ENCODE measurements at places on chromosomes 5 and 9. TPM values are rescaled to one million over a fixed set of nuclear protein-coding genes. Genes with fewer than 3 reads are reported as not detected.

Gene FREM1
- total RNA-seq = 27.7 TPM

Gene COL23A1
- 5.1 TPM for total RNA-seq

Gene WNT8A
- total RNA-seq = not detected

Gene NUTM2G
- total RNA-seq = 0.32 TPM

Gene KCNV2
- total RNA-seq = not detected

Gene IL31RA
- 0.44 TPM for total RNA-seq

Gene FBLL1
- 1.8 TPM for total RNA-seq

Gene MSX2
- 28.8 TPM for total RNA-seq

Gene C9orf50
- not detected for total RNA-seq

Gene SPATA31D4
- total RNA-seq = not detected

GRCh38 chr5:16819522-16820167 is 116.4 kb downstream of the MYO10 start:
- H3K36me3 ChIP-seq = no peaks in the 10 kb centered on the region
- H3K27ac ChIP-seq = peak overlapping the region; percentile 72
- no peaks in the 10 kb centered on the region for H3K27me3 ChIP-seq
- peaks cover 11% of the 10 kb centered on the region for H3K4me1 ChIP-seq
- no peak for DNase-seq

- no peak overlapping the region for H3K4me3 ChIP-seq
- H3K27ac ChIP-seq = no peak overlapping the region
- H3K36me3 ChIP-seq = no peaks in the 10 kb centered on the region
- no peaks in the 10 kb centered on the region for H3K27me3 ChIP-seq
- no peaks in the 10 kb centered on the region for H3K4me1 ChIP-seq
- DNase-seq = no peak
These were observed 1060.1 kb downstream of the PTPRD start for GRCh38 chr9:9552665-9553064.

GRCh38 chr5:150309101-150309885 is 6.6 kb upstream of the ARSI start:
- H3K4me1 ChIP-seq = peaks cover 3% of the 10 kb centered on the region
- no peak overlapping the region for H3K27ac ChIP-seq
- H3K4me3 ChIP-seq = no peak overlapping the region
- H3K27me3 ChIP-seq = no peaks in the 10 kb centered on the region

- no peaks in the 10 kb centered on the region for H3K4me1 ChIP-seq
- no peaks in the 10 kb centered on the region for H3K36me3 ChIP-seq
- no peak for DNase-seq
- H3K27ac ChIP-seq = no peak overlapping the region
- no peak overlapping the region for H3K4me3 ChIP-seq
These were observed 41.6 kb downstream of the TARS1 start for GRCh38 chr5:33482335-33482734.

- no peaks in the 10 kb centered on the region for H3K36me3 ChIP-seq
- no peaks in the 10 kb centered on the region for H3K27me3 ChIP-seq
- H3K27ac ChIP-seq = no peak overlapping the region
- no peak overlapping the region for H3K4me3 ChIP-seq
- no peaks in the 10 kb centered on the region for H3K4me1 ChIP-seq
These were observed 23.3 kb downstream of the FAM81B start for GRCh38 chr5:95414451-95414850.

GRCh38 chr5:38379350-38379937 is 121.1 kb downstream of the EGFLAM start:
- peaks cover 12% of the 10 kb centered on the region for H3K4me1 ChIP-seq
- H3K36me3 ChIP-seq = no peaks in the 10 kb centered on the region
- no peak overlapping the region for H3K27ac ChIP-seq
- H3K4me3 ChIP-seq = no peak overlapping the region

GRCh38 chr5:159135896-159136531 is 36.3 kb upstream of the EBF1 start:
- peak; percentile 11 for DNase-seq
- peaks cover 4% of the 10 kb centered on the region for H3K4me1 ChIP-seq
- no peak overlapping the region for H3K27ac ChIP-seq

GRCh38 chr5:19462019-19462418 is 526.0 kb downstream of the CDH18 start:
- no peak overlapping the region for H3K27ac ChIP-seq
- no peaks in the 10 kb centered on the region for H3K27me3 ChIP-seq
- H3K4me3 ChIP-seq = no peak overlapping the region
- no peaks in the 10 kb centered on the region for H3K36me3 ChIP-seq

DNA sequence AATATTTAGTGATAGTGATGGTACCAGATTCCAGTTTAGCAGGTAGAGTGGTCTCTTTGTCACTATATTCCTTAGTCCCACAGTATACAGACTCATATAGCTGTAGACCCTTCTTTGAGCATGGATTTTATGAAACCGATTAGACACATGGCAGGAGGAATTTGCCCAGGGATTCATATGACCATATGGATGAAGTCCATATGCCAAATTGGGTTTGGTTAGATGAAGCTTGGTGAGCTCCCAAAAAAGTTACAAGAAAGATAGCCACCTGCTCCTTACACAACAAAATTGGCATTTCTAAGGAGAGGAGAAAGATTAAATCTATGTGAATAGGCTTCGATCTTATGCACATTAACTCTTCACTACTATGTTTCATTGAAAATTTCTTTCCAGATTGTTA is 211.4 kb downstream of the CWC27 start:
- H3K4me3 ChIP-seq = no peak overlapping the region
- no peak for DNase-seq
- H3K27ac ChIP-seq = no peak overlapping the region
- no peaks in the 10 kb centered on the region for H3K4me1 ChIP-seq
- H3K36me3 ChIP-seq = no peaks in the 10 kb centered on the region

GRCh38 chr9:29773676-29774075 is 2200.4 kb upstream of the C9orf72 start:
- no peaks in the 10 kb centered on the region for H3K36me3 ChIP-seq
- H3K4me3 ChIP-seq = no peak overlapping the region
- no peaks in the 10 kb centered on the region for H3K27me3 ChIP-seq

- no peaks in the 10 kb centered on the region for H3K36me3 ChIP-seq
- no peak for DNase-seq
- H3K27me3 ChIP-seq = no peaks in the 10 kb centered on the region
These were observed 25.8 kb upstream of the MED10 start for GRCh38 chr5:6404129-6404528.

GRCh38 chr9:125549465-125549871 is 157.5 kb downstream of the MAPKAP1 start:
- H3K27ac ChIP-seq = peak overlapping the region; percentile 9
- peaks cover 6% of the 10 kb centered on the region for H3K4me1 ChIP-seq
- H3K36me3 ChIP-seq = no peaks in the 10 kb centered on the region
- no peaks in the 10 kb centered on the region for H3K27me3 ChIP-seq
- H3K4me3 ChIP-seq = no peak overlapping the region

GRCh38 chr9:78023003-78023741 is 8.4 kb downstream of the GNAQ start:
- peaks cover 29% of the 10 kb centered on the region for H3K4me1 ChIP-seq
- H3K27me3 ChIP-seq = no peaks in the 10 kb centered on the region
- DNase-seq = peak; percentile 62
- peak overlapping the region; percentile 80 for H3K27ac ChIP-seq
- H3K36me3 ChIP-seq = no peaks in the 10 kb centered on the region

- no peak overlapping the region for H3K27ac ChIP-seq
- H3K4me1 ChIP-seq = peaks cover 21% of the 10 kb centered on the region
- H3K4me3 ChIP-seq = no peak overlapping the region
- H3K27me3 ChIP-seq = no peaks in the 10 kb centered on the region
These were observed 52.3 kb upstream of the MOCS2 start for GRCh38 chr5:53161876-53162275.

DNA sequence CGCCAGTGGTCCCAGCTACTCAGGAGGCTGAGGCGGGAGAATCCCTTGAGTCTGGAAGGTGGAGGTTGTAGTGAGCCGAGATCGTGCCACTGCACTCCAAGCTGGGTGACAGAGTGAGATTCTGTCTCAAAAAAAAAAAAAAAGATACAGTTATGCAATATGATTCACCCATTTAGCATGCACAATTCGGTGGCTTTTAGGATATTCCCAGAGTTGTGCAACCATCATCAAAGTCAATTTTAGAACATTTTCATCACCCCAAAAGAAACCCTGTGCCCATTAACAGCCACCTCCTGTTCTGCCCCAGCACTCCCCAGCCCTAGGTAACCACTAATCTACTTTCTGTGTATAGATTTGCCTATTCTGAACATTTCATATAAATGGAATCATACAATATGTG is 4.3 kb upstream of the DHFR start:
- peaks cover 6% of the 10 kb centered on the region for H3K4me1 ChIP-seq
- H3K36me3 ChIP-seq = no peaks in the 10 kb centered on the region
- no peaks in the 10 kb centered on the region for H3K27me3 ChIP-seq
- H3K27ac ChIP-seq = no peak overlapping the region
- no peak for DNase-seq

DNA sequence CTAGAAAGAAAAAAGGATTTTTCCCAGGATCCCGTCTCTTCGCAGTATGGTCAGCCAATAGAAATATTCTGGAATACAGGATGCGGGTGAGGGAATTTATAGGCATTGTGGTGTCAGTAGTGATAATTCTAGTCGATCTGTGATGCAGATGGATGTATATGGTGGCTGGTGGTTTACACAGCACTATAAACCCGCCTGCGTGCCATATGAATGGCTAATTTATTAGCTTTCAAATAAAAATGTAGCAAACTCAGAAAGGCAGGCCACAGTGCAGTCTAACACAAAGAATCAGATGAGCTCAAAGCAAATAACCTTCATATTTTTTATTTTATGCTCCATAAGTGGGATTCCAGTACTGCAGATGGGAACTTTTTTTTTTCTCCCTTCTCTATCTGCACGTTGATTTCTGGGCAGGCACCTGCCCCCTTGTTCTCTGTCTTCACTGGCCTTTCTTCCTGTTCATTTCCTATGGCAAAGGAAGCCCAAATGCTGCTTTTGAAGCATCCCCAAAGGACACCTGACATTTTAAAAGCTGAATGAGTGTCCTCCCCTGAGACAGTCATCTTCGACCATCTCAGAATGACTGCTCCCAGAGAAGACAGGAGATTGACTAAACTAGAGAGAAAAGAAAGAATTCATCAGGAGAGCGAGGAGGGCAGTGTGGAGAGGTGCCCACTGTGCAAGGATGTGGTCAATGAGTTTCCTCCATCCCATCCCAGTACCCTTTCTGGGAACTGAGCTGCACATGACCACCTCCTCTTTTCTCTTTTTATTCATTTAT is 52.1 kb downstream of the SEMA6A start:
- peaks cover 38% of the 10 kb centered on the region for H3K4me1 ChIP-seq
- H3K27me3 ChIP-seq = no peaks in the 10 kb centered on the region
- no peak for DNase-seq

DNA sequence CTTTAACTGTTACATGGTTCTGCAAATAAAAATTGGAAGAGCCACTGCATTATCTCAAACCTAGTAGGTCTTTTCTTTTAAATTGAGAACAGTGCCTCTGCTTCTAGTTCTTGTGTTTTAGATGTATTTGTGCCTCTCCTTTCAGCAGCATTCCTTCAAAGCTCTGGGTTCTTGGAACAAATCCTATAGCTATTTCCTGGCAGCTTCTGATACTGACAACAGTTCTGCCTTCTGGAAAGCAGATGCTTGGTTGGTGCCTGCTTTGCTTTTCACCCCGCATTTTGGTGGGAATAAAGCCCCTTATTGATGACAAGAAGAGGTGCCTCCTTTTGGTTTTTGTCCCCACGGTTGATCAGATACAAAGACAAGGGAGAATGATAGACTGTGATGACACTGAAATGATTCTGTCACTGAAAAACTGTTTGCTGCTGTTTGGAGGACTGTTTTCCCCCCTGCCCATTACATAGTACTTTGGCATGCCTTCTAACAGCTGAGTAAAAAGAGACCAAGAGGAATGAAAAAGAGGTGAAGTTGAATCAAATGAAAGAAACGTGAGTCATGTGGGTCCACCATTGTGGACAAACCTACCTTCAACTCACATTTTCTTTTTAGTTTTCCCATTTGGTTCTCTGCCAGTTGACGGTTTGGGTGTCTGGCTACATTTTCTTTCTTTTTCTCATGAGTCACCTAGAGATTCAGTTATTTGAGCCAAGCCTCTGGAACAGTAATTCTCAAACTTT is 5.6 kb downstream of the PTCD2 start:
- peaks cover 5% of the 10 kb centered on the region for H3K4me1 ChIP-seq
- DNase-seq = no peak
- H3K36me3 ChIP-seq = no peaks in the 10 kb centered on the region
- peak overlapping the region; percentile 17 for H3K27ac ChIP-seq
- no peak overlapping the region for H3K4me3 ChIP-seq

GRCh38 chr9:121861501-121862180 is 210.2 kb downstream of the DAB2IP start:
- no peak overlapping the region for H3K4me3 ChIP-seq
- peak; percentile 62 for DNase-seq
- no peaks in the 10 kb centered on the region for H3K27me3 ChIP-seq

GRCh38 chr5:92836855-92837755 is 743.9 kb downstream of the NR2F1-AS1 start:
- H3K36me3 ChIP-seq = no peaks in the 10 kb centered on the region
- DNase-seq = no peak
- no peaks in the 10 kb centered on the region for H3K4me1 ChIP-seq
- H3K27ac ChIP-seq = no peak overlapping the region

DNA sequence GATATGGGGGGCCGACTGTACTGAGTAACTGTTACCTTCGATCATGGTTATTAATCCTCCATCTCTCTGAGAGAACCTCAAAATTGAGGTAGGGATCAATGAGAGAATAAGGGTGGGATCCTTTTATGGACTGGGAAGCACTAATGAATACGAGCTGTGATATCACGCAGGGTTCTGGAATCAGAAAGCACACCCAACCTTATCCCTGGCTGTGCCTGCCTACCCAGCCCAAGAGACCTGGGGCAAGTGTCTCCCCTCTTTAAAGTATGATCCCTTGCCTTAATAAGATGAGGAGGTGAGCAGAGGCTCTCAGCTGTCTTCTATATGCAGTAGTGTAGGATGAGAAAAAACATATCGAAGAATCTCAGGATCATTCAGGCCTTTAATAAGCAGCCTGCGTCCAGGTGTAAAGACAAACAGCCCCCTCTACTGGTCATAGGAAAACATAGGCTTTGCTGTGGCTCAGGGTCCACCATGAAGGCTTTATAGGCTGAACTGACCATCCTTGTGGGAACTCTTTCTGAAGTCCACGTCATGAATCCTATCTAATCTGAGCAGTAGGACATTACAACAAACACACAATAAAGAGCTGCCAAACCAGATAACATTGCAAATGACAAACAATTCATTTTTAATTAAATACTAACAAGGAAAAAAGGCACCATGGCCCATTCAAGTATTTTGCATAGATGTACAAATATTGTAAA is 16.8 kb downstream of the NIPAL4 start:
- H3K4me3 ChIP-seq = no peak overlapping the region
- no peaks in the 10 kb centered on the region for H3K36me3 ChIP-seq
- peak overlapping the region; percentile 24 for H3K27ac ChIP-seq
- peaks cover 18% of the 10 kb centered on the region for H3K4me1 ChIP-seq

DNA sequence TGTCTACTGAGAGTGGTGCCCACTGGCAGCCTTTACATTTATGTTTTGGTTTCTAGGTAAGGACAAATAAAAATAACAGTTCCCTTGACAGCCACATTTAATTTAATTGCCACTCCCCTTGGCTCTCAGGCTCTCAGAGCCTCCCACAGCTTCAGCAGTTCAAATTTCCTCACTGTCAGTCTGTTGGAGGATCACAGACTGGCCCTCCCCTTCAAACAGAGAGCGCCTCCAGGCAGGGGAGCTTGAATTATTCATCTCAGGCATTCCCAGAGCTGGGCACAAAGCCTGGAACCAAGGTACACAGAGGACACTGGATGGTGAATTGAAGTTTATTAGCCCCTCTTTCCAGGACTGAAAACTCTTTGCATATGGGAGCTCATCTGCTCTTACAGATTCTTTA is 407.7 kb downstream of the SPOCK1 start:
- H3K4me3 ChIP-seq = no peak overlapping the region
- H3K4me1 ChIP-seq = no peaks in the 10 kb centered on the region
- no peaks in the 10 kb centered on the region for H3K36me3 ChIP-seq
- no peaks in the 10 kb centered on the region for H3K27me3 ChIP-seq

GRCh38 chr5:100772548-100772947 is 130.5 kb downstream of the ST8SIA4 start:
- no peak overlapping the region for H3K27ac ChIP-seq
- no peak for DNase-seq
- H3K36me3 ChIP-seq = no peaks in the 10 kb centered on the region
- peaks cover 5% of the 10 kb centered on the region for H3K4me1 ChIP-seq
- H3K27me3 ChIP-seq = peaks cover under 1% of the 10 kb centered on the region
